NCI-H1436 treated with DMSO at 0.1 percent for 48 hours (cell line): ENCODE measurements at places on chromosomes 7 and 10.

DNA sequence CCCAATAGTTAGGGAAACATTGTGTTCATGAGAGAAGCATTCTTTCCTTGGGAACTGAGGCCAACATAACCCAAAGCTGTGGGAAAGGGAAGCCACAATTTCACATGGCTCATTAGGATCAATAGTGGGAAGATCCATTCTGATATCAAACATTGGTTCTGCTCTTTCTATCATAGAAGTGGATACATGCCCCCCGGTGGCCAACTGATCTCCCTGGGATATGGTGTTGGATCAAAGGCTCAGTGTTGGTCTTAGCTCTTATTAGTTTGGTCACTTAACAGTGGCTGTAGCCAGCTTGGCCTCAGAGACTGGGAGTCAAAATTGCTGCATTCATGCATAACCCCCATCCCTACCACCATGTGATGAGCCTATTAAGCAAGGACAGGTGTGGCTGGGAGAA, 6.7 kb upstream of the GIMAP4 start:
- no peak for DNase-seq

DNA sequence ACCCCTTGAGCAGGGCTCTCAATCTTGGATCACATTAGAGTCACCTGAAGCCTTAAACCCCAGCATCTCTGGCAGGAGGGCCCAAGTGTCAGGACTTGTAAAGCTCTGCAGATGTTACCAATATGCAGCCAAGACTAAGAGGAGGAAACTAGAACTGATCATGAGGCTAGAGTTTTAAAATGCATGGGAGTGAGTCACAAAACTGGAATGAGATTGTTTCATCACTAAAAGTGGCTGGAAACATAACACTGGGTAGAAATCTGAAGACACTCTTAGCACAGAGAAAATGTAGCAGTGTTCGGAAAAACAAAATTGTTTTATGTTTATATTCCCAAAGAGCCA, 63.3 kb upstream of the GHITM start:
- DNase-seq: no peak

DNA sequence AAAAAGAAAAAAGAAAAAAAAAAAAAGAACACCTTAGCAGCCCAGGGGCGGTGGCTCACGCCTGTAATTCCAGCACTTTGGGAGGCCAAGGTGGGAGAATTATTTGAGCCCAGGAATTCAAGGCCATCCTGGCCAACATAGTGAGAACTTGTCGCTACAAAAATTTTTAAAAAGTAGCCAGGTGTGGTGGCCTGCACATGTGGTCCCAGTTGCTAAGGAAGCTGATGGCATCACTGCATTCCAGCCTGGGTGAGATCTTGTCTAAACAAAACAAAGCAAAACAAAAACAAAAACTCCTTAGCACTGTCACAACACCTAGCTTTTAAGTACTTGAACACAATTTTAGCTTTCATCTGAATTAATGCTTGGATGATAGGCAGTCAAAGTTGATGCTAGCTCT, 86.3 kb upstream of the MKLN1 start:
- DNase-seq: no peak

DNA sequence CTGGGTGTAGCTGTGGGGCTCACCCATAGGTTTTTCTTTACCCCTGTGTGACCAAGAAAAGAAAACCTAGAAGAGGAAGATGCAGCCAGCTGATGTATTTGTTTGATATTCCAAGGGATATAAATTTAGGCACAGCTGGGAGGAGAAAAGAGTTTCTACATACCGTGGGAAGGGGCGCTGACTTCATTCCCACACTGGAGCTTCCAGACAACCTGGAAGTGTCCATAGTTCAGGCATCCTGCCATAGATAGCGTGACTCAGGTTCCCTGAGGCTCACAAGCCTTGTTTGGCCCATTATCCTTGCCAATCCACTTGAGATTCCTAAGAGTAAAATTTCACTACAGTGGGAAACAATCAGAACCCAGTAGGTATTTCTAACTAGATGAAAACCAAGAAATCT, 371.7 kb upstream of the NRP1 start:
- DNase-seq: no peak

- no peak for DNase-seq
Observed at GRCh38 chr10:85280014-85280413, 951.6 kb downstream of the CCSER2 start.

DNA sequence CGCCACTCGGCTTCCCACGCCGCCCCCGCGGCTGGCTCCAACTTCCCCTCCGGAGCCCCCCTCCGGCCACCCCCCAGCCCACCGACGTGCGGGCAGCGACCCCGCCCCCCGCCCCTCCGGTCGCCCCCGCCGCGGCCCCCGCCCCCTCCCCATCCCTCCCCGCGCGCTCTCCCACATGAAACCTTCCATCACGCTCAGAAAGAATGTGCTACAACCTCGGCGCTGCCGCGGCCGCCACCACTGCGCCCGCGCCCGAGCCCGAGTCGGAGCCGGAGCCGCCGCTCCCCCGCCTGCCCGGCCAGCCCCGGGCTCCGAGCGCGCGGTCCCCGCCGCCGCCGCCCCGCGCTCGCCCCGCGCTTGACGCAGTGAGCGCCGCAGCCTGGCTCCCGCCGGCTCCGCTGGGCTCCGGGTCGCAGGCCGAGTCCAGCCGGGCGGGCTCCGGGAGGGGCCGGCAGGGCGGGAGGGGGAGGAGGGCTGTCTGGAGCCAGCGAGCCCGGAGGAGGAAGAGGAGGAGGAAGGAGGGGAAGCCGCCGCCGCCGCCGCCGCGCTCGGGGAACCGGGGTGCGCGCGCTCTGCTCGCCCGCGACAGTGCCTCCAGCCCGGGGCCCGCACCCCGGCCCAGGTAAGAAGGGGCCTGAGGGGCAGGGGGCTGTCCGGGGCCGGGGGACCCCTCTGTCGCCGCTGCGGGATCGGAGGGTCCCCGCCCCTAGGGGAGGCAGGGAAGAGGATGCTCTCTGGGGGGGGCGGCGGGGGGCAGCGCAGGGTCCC, 4.3 kb upstream of the ELFN1 start:
- no peak for DNase-seq

GRCh38 chr10:43053825-43054224, 23.0 kb upstream of the RET start:
- no peak for DNase-seq

- no peak for DNase-seq
Observed at GRCh38 chr10:1379601-1380000, 323.4 kb downstream of the WDR37 start.
